Tibial nerve (tissue), 4 donors: ENCODE measurements at places on chromosomes 5 and 9. TPM values are rescaled to one million over a fixed set of nuclear protein-coding genes. Genes with fewer than 3 reads are reported as not detected.

Gene CDHR2
- not detected for total RNA-seq

DNA sequence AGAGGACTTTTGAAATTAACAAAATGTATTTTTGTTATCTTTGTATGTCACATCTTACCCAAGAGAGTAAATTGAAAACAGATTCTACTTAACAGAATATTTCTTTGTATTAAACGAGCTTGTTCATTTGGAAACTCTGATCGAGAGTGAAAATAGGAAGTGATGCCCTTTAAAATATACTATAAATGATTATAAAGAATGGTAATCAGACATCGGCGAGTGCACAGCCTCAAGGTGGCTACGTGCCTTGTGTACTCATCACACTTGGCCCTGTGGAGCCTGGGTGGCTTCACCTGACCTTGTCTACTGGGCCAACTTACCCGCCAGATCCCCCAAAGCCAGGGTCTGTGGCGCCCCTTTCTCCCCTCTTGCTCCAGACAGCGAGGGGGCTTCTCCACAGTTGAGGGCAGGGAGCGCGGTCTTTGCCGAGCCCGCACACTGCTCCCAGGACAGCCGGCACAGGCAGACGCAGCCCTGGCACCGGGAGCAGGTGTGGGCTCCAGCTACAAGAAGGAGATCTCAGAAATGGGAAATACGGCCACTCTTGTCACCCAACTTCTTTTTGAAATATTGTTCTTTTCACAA lies 243.2 kb downstream of the CEMIP2 start:
- DNase-seq, result no peak

Gene ZCCHC7
- total RNA-seq, result 24.7 TPM

DNA sequence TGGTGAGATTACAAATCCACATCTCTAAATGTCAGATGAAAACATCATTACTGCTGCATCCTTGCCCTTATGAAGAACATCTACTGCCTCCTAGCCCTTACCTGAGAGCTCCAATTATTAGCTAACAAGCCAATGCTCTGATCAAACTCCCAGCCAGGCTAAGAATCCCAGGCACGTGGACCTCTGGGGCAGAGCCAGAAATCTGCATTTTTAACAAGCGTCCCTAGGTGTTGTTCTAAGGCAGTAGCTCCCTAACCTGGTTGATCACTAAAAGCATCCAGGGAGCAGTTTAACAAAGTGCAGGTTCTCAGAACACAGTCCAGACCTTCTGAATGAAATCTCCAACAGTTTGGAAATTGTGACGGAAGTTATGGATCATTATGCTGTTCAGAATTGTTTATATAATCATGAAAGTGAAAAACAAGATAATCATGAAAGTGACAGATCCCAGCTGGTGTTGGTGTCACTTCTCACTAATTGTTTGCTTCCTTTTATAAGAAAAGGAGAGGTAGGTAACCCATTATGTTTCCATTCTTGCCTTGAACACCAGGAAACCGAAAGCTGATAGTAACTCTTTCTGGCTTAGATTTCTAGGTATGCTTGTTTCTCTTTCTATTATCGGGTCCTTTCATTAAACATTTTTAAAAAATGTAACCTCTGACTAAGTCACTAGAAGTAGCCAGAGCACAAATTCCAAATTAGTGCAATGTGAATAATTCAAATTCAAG lies 216.5 kb upstream of the NR4A3 start:
- DNase-seq, result no peak

- no peak for DNase-seq
Measured at GRCh38 chr9:130429381-130429780, 15.4 kb upstream of the ASS1 start.

GRCh38 chr9:109509611-109510010 lies 11.5 kb upstream of the PTPN3 start:
- no peak for DNase-seq

Gene FOXD4L6
- not detected for total RNA-seq
